Activated B cell treated with CpG ODN at 0.5 μM for 24 hours (primary cell): ENCODE measurements at places on chromosomes 5 and 9. TPM values are rescaled to one million over a fixed set of nuclear protein-coding genes. Genes with fewer than 3 reads are reported as not detected.

GRCh38 chr9:15142878-15143534, 164.0 kb downstream of the TTC39B start:
- no peaks in the 10 kb centered on the region for H3K4me1 ChIP-seq
- no peaks in the 10 kb centered on the region for H3K36me3 ChIP-seq
- H3K27me3 ChIP-seq: peaks cover 2% of the 10 kb centered on the region
- no peak for DNase-seq
- no peak overlapping the region for H3K4me3 ChIP-seq

DNA sequence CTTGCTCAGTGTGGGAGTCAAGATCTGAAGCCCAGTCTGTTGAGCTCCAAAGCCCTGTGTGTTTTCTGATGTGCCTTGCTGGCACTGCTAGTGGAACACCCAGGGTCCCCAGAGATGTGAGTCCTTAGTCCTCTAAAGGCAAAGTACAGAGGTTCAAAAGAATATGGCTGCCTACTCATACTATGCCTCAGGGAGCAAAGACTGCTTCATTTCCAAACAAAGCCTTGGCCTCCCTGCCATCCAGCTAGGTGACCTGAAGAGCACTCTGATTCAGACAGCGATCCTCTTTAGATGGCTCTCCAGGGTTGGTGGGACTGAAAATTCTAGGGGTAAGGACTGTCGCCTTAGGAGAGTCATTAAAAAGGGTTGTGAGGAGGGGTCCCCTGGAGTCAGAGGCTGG, 2.0 kb downstream of the PRLR start:
- H3K36me3 ChIP-seq: no peaks in the 10 kb centered on the region
- no peak for DNase-seq
- peaks cover 15% of the 10 kb centered on the region for H3K4me1 ChIP-seq
- peaks cover 55% of the 10 kb centered on the region for H3K27me3 ChIP-seq
- no peak overlapping the region for H3K4me3 ChIP-seq
- H3K27ac ChIP-seq: no peak overlapping the region

DNA sequence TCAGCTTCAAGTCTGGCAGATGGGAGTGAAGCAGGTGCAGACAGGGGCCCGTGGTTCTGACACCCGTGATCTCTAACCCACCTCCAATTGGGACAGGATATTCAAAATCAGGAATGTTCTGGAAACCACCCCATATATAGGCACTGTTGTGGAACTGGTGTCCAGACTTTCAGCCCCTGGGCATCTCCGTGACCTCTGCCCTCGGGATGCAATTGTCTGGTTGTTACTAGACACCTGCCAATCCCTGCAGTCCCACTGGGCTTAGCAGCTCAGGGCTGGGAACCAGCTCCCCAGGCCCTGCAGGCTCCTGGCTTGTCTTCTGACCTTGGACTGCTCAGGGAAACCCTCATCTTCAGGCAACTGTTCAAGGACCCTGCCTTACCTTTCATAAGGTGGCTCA, 38.8 kb downstream of the NTNG2 start:
- H3K27ac ChIP-seq: no peak overlapping the region
- no peak overlapping the region for H3K4me3 ChIP-seq
- H3K36me3 ChIP-seq: no peaks in the 10 kb centered on the region
- no peaks in the 10 kb centered on the region for H3K4me1 ChIP-seq
- no peak for DNase-seq

- DNase-seq: no peak
- H3K27ac ChIP-seq: no peak overlapping the region
- H3K27me3 ChIP-seq: no peaks in the 10 kb centered on the region
- no peaks in the 10 kb centered on the region for H3K36me3 ChIP-seq
- no peaks in the 10 kb centered on the region for H3K4me1 ChIP-seq
These were observed 676.5 kb downstream of the DMRTA1 start for GRCh38 chr9:23123048-23123632.

DNA sequence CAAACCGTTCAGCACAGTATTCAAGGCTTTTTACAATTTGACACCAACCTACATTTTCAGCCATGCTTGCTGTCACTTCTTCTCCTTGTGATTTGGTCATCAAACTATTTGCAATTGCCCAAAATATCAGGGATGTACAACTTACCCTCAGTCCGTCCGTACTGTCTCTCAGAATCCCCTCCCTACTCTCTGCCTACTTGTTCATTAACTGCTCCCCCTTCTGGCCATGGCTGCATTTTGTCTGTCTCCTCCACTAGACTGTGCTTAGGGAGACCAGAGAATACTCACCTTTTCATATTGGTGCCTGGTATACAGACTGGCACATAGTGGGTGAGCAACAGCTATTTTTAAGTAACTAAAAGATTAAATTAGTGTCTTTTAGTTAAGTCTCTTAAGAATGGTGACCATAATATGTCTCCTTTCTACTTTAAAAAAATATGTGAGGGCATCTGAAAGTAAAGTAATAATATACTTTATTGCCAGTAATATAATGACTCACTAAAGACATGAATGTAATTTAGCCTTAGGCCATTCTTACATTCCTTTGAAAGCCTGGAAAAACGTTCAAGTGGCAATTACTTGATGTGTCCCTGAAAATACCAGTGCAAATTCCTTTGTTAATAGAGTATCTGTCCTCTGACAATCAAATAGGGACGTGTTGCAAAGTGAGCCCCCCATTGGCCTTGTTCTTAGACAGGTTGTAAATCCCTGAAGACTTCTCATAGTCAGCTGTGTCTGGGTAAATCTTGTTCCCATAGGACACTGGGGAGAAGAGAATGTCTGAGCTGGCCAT, 27.8 kb downstream of the PRLR start:
- H3K27ac ChIP-seq: no peak overlapping the region
- H3K27me3 ChIP-seq: peaks cover 3% of the 10 kb centered on the region
- no peak for DNase-seq
- H3K4me1 ChIP-seq: peaks cover 2% of the 10 kb centered on the region

GRCh38 chr9:86135371-86135770, 36.0 kb upstream of the GOLM1 start:
- DNase-seq: no peak
- H3K4me1 ChIP-seq: no peaks in the 10 kb centered on the region
- no peaks in the 10 kb centered on the region for H3K27me3 ChIP-seq
- no peaks in the 10 kb centered on the region for H3K36me3 ChIP-seq
- no peak overlapping the region for H3K4me3 ChIP-seq

DNA sequence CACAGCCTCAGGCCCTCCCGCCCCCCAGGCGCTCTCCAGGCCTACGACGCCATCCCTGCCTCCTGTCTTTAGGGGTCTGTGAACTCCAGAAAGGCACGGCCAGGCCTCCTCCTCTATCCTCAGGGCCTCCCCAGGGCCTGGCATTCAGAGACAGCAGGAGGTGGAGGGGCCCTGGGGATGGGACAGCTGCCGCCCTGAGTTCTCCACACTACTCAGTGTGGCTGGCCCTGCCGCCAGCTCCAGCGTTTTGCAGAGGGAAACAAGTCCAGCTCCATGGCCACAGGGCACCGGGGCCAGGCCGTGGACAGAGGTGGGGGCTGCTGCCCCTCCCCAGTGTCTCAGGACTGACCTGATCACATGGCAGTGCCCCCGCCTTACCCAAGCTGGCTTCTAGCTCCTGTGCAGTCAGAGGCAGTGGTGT, 16.4 kb downstream of the SH3GLB2 start:
- no peak overlapping the region for H3K27ac ChIP-seq
- DNase-seq: no peak
- no peak overlapping the region for H3K4me3 ChIP-seq

- no peak overlapping the region for H3K27ac ChIP-seq
- no peak for DNase-seq
- H3K36me3 ChIP-seq: no peaks in the 10 kb centered on the region
- H3K4me1 ChIP-seq: peaks cover 4% of the 10 kb centered on the region
These were observed 16.5 kb downstream of the GRXCR2 start for GRCh38 chr5:145856285-145856818.

Gene ENTPD8
- not detected in 2 replicates for total RNA-seq

Gene INSL6
- not detected in 2 replicates for total RNA-seq

Gene TAF11L10
- total RNA-seq: not detected in 2 replicates
